ENCODE measurements at places on chromosomes 1 and 21.

- DNase-seq, result no peak
These were observed 235.0 kb upstream of the FGGY start for GRCh38 chr1:59061876-59062275.

DNA sequence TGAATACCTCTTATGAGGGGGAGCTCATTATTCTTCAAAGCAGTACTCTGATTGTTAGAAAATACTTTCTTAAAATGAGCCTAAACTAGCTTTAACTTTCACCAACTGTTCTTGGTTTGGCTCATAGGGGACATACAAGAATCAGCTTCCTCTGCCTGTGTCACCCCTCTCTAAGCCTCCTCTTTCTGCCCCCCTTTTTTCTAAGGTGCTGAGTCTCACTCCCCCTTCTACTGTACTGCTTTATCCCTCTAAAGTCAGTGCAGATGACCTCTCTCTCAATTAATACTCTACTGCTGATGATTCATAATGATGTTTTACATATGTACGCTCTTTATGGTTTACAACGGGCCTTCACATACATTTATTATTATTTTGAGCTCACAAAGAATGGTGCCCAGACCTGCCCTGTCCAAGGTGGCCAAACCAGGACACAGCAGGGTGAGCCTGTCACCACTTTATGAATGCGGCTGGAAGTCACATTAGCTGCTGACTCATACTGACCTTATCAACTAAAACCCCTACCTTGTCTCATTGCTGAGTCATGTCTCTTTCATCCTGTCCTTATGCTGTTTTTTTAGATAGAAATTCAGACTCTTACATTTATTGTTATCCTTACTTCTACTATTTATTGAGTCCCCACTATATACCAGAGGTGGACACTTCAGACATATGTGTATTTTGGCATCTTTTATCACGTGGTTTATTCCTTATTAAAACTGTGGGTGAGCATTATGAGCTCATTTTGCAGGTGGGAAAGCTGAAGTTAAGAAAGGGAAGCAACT lies 126.9 kb downstream of the RNF220 start:
- no peak for DNase-seq

DNA sequence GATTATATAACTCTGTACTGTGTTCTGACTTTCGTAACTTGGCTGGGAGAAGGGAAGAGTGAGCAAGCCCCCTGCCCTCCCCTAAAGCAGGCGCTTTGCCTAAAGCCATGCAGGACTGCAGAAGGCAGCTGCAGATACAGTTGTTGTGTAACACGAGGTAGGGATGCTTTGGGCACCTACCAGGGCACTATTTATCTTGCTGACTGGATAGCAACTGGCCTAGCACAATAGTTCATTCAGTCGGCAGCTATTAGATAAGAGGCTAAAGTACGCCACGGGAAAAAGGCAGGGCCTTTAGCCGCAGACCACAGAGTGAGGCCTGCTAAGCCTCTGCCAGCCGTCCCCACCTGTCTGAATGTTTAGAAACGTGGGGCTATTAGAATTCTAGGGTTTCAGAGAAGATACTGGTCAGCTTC lies 80.9 kb downstream of the TTC3 start:
- DNase-seq, result no peak

DNA sequence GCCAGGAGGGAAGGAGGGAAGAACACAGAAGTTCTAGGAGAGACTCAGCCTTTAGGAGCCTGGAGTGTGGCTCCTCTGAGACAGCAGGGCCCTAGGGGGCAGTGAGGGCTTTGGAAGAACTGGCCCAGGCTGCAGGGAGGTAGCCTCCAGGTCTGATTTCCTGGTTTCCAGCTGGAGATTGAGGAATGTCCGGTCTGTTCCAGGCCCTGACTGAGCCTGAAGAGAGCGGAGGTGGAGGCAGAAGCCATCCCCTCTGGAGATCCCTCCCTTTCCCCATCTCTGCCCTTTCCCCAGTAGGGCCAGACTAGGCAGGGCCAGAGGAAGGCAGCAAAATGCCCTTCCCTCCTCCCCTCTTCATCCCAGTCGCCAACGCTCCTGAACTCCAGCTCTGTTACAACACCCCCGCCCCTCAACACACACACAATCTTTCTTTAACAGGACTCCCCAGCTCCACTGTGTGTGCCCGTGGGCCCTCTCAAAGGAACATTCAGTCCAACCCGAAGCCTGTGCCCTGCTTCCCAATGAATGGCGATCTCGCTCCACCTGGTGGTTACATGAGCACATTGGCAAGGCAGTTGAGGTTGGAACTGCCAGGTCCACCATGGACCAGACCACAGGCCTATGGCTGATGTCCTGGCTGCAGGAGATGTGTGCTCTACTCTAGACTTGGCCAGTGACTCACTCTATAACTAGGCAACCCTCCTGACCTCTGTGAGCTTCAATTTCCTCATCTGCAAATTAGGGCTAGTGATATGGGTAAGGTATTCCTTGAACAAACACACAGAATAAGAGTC lies 32.0 kb downstream of the MAP7D1 start:
- peak; percentile 47 for DNase-seq

GRCh38 chr1:69258842-69259241 lies 308.9 kb upstream of the LRRC7 start:
- no peak for DNase-seq

DNA sequence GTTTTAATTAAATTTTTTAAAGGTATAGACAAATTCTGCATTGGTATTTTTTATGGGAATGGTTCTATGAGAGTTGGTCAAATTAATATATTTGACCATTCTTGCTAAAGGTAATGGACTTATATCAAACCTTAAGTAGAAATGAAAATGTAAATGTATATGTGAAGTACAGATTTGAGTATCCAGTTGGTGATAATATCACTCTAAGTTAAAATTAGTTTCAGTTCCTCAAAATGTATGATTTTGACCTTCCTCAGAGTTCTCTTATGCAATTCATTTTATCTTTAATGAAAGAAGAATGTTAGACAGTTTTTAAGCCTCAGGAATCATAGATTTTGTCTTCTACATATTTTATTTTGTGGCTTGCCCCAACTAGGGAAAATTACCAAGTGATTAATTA lies 1291.5 kb upstream of the B3GALT2 start:
- no peak for DNase-seq

GRCh38 chr1:21492356-21492625 lies 16.9 kb upstream of the ALPL start:
- no peak for DNase-seq

DNA sequence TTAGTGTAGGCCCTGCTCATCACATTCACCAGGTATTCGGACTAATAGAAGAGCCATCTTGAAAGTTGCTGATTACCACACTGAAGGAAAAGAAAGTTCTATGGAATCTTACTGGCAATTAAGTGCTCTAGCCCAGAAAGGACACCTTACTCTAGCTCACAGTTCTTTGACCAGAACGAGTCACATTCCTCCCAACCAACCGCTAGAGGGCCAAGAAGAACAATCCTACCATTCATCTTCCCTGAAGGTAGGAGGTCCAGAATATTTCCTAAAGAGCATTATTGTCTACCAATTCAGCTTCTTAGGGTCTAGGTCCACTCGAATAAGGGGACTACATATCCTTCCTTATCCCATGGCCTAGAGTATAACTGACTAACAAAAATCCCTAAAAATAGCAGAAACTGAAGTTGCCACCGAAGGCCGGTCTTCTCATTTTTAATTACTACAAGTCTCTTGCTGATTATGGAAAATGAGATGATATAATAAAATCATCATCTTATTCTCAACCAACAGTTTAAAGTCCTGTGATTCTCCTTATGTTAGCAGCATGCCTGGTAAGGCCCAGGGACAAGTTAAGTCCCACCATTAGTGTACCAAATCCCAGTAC lies 2.7 kb upstream of the FMO1 start:
- DNase-seq, result no peak

- no peak for DNase-seq
These were observed 41.7 kb downstream of the GABPA start for GRCh38 chr21:25776440-25776839.

- DNase-seq, result no peak
These were observed 42.6 kb downstream of the ACKR1 start for GRCh38 chr1:159247266-159247665.

DNA sequence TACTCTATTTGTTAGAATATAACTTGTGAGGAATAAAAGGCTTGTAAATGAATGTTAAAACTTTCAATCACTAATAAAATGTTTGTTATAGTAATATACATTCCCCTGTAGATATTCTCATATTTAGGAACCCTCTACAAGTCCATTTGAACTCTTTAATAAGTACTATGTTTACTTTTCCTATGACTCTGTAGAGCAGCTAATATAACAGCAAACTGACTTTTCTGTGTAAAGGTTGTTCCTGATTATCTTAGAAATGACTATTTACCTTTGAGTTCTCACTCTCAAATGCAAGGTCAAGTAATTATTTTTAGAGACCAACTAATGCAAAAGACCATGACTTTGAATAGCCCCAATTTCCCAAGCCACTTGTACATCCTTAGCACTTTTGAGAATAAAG lies 130.3 kb downstream of the C1orf21 start:
- DNase-seq, result no peak

GRCh38 chr1:22176258-22176657 lies 33.4 kb upstream of the WNT4 start:
- no peak for DNase-seq

- no peak for DNase-seq
These were observed 252.2 kb upstream of the ADAMTS5 start for GRCh38 chr21:27219068-27219467.

DNA sequence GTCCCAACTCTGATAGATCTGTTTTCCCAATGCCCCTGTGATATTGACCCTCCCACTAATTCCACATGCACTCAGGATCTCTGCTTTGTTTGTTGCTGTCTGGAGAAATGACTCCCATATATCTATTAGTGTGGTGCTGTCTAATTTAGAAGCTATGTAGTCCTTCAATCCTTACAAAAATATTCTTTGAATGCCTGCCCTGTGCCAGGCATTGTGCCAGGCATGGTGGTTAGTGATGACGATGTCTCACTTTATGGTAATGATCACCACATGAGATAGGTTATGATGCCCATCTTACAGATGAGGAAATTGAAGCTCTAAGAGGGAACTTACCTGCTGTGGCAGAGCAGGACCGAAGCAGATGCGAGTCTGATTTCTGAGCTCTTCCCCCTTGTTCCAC lies 12.9 kb downstream of the MYOG start:
- no peak for DNase-seq

DNA sequence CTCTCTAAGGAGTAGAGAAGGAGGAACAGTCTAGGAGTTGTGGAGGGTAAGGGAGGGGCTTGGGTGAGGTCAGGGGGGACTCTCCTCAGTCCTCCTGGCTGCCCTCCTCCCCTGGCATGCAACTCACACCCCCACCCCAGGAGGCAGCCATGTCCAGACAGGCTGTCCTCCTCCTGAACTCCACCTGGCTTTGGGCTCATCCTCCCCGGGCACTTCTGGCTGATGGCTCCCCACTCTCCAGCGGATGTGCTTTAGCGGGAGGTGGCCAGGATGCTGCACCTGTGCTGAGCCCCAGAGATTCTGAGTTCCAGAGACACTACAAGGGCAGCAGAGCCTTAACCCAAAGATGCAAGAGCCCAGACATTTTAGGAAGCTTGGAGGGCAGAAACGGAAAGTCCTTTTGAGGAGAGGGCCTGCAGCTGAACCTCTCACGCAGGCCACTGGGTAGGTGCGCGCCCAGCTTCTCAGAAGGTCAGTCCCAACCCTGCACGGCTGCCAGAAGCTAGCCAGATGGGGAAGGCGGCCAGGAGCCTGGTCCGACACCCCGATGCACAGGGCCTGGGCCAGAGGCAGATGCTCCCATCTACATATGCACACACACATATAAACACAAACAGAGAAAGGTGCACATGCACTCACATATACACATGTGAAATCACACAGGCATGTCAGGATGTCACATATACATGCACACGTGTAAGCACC lies 83.4 kb downstream of the PDE9A start:
- DNase-seq, result no peak

- DNase-seq, result no peak
These were observed 35.4 kb downstream of the CXADR start for GRCh38 chr21:17548262-17548661.

GRCh38 chr1:230750986-230751625 lies 3.9 kb downstream of the CAPN9 start:
- DNase-seq, result no peak

- no peak for DNase-seq
These were observed 1.2 kb upstream of the DHCR24 start for GRCh38 chr1:54888080-54888733.

GRCh38 chr1:53850082-53850673 lies 12.1 kb upstream of the NDC1 start:
- DNase-seq, result no peak

DNA sequence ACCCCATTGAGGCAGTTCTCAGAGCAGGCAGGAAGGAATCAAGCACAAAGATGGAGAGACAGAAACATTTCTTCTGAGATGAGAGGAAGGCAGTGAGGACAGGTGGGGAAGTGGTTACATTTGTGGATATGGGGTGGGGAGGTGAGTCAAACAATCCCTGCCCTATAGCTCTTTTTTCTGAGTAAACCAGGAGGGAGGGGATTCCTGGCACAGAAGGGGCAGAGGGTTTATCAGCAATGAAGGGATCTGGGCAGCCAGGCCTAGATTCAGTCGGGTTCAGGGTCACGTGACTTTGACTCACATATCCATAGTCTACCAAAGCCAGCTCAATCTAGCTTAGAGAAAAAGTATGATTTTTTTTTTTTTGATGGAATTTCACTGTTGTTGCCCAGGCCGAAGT lies 15.7 kb upstream of the PHC2 start:
- no peak for DNase-seq

DNA sequence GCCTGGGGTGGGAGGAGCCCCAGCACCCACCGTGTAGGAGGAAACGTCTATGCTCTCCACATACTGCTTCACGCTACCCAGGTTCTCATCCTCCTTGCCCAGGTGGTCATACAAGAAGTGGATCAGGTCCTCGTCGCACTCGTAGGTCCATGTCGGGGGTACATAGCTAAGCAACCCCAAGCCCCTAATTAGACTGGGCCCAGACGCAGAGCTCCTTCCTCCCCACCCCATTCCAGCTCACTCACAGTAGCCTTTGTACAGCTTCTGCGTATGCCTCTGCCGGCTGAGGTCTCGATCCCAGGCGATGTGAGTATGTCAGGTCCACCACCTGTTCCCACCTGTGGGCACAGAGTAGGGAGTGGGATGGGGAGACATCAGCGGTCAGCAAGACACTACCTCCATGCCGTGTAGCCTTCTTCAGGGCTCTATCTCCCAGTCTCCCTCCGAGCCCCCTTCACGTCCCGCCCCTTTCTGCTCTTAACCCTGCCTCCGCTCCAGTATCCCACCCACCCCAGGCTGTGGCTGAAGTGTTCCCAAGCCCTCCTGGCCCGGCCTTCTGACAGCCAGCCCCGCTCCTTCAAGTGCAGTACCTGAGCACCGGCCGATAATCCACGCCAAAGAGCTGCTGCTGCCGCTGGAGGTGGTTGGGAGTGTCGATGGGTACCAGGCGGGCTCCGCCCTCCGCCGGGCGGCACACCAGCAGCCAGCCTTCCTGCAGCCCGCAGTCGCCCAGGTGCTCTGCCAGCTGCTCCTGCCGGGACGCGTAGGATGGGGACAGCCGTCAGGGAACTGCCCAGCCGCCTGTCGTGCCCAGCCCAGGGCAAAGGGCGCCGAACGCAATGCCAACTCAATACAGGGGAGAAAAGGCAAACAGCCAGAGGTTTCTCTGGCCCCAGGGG lies 919 bp downstream of the HECTD3 start:
- DNase-seq, result no peak
